ENCODE measurements at places on chromosomes 2 and 18.
A peak's percentile ranks its signal among the peaks of the same experiment; 100 is the strongest.

- no peak for DNase-seq
Observed at GRCh38 chr2:118834440-118834810, 13.0 kb downstream of the EN1 start.

DNA sequence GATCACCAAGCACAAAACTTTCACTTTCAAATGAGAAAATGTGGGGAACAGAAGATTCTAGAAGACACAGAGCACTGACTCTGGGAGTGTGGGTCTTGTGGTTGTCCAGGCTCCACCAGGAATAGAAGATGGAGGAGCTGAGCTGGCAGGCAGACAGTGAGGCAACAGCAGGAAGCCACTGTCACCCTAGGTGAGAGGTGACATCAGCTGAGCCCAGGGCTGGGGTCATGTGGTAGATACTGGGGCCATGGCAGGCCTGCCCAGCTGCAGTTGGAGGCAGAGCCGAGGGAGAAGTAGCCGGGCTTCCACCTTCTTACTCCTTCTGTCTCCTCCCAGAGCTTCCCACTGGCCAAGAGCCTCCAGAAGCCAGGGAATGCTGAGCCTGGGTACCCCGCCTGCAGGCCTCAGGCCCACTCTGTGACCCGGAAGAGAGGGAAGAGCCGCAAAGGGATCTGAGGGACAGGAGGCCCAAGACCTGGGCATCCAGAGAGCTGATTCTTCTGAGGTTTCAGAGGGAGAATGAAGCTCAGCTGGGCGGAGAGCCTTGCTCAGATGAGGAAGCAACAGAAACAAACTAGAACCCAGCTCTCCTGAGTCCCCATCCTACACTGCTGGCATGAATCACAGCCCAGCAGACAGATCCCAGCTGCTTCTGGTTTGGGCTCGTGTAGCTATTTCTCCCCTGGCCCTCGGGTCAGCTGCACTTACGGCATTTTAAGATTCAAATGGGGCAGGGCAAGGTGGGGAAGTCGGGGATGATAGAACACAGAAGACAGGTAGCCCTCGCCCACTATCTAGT lies 39.8 kb upstream of the ASAP2 start:
- peak; percentile 36 for DNase-seq

DNA sequence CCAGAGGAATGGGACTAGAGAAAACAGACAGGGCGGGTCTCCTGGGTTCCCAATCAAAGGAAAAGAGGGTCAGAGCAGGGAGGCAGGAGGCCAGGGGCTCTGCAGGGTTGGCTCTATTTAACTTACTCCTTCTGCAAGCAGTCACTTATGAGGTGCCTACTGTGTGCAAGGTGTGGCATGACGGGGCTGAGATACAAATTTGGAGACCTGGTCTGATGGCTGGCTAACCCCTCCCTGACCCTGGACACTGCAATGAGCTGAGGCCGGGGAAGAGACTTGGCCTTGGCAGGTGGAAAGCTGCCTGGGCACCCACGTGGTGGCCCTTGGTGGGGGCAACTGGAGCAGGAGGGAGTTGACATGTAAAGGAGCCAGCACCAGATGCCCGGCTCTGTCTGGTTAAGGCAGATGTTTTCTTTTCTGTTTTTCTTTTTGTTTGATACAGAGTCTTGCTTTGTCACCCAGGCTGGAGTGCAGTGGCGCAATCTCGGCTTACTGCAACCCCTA lies 148.5 kb upstream of the GATA6 start:
- DNase-seq, result no peak

- no peak for DNase-seq
Observed at GRCh38 chr2:134087371-134087921, 166.4 kb upstream of the MGAT5 start.

- DNase-seq, result no peak
Observed at GRCh38 chr2:85909005-85909404, 20.2 kb upstream of the ST3GAL5 start.

- no peak for DNase-seq
Observed at GRCh38 chr2:137262594-137262993, 497.2 kb downstream of the THSD7B start.

DNA sequence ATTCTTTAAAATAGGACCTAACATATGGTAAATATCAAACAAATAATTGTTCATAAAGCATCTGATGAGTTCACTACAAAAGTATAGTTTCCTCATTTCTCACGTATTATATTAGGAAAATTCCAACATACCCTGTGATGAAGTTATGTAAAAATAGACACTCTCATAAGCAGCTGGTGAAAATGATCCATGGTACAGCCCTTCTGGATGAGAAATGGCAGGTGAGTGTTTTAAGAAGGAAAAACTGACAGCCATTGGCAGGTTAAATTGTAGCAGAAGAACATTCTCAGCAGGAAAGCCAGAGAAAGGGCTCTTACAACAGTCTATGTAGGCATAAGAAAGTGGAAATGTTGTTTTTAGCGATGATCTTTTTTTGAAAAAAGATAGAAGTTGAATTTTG lies 706.5 kb upstream of the FSHR start:
- DNase-seq, result no peak

- DNase-seq, result no peak
Observed at GRCh38 chr2:188495969-188496431, 204.3 kb downstream of the GULP1 start.

- DNase-seq, result peak; percentile 15
Observed at GRCh38 chr2:42009657-42010580, 37.9 kb upstream of the PKDCC start.

DNA sequence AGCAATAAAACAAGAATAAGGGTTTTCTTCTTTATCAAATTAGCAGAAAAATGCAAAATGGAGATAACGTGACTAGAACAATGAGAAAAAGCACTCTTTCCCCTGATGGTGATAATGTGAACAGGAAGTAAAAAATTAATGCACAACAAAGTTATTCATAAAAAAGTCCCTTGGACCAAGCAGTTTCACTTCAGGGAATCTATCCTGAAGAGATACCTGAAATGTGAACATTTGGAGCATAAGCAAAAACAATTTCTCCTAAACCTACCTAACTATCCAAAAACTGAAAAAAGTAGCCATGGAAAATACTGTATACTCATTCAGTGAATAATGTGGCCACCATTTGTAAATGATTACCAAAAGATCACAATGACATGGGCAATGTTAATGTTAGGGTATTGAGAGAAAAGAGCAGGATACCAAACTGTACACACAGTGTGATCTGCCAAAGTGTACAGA lies 48.7 kb downstream of the TRIP12 start:
- no peak for DNase-seq

DNA sequence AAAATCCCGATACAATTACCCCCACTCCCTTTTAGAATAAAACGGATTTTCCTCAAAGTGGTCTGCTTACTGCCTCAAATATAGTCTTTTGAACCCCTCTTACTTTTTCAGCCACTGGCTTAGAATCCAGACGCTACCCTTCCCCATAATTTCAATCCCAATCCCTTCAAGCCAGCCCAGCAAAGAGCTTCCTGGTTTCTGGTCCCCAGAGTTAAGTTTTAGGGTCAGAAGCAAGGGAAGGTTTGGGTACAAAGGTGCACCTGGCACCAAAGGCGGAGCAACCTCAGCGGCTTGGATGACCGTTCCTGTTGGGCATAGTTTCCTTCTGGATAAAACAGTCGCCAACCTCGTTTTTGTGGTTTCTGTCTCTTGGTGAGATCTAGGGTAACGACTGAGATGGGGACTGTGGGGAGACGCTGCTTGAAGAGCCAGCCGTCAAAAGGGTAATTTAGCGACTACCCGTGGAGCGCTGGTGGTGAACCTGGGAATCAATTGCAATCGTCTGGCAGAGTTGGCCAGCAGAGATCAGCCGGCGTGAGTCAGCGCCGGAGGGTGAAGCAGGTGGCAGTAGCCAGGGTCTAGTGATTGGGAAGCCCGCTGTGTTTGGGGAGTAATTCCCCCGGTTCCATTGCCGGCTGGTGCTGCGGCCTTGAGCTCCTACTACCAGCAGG lies 1.6 kb downstream of the FEV start:
- DNase-seq, result peak; percentile 5

DNA sequence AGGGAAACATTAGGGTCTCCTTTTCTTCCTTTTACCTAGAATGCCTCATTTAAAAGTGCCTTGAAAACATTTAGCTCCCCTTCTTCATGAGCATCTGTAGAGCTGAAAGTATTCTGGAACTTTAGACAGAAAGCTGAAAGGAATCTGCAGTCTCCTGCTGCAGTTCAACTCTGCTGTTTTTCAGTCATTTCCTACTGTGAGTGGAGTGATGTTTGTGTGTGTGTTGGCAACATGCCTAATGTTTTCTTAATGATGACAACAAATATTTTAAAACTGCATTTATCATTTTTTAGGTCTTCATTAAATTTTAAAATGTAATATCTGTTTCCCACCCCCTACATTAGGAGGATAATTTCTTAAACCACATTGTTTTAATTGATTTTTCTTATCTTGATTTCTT lies 66.6 kb downstream of the TWSG1 start:
- DNase-seq, result no peak

- no peak for DNase-seq
Observed at GRCh38 chr2:181319286-181319685, 137.9 kb upstream of the ITGA4 start.

- peak; percentile 15 for DNase-seq
Observed at GRCh38 chr2:59693231-59693959, 860.1 kb downstream of the BCL11A start.

GRCh38 chr2:18516112-18516511 lies 44.3 kb downstream of the RDH14 start:
- no peak for DNase-seq

- DNase-seq, result peak; percentile 18
Observed at GRCh38 chr2:174158003-174158402, 90.3 kb downstream of the OLA1 start.

DNA sequence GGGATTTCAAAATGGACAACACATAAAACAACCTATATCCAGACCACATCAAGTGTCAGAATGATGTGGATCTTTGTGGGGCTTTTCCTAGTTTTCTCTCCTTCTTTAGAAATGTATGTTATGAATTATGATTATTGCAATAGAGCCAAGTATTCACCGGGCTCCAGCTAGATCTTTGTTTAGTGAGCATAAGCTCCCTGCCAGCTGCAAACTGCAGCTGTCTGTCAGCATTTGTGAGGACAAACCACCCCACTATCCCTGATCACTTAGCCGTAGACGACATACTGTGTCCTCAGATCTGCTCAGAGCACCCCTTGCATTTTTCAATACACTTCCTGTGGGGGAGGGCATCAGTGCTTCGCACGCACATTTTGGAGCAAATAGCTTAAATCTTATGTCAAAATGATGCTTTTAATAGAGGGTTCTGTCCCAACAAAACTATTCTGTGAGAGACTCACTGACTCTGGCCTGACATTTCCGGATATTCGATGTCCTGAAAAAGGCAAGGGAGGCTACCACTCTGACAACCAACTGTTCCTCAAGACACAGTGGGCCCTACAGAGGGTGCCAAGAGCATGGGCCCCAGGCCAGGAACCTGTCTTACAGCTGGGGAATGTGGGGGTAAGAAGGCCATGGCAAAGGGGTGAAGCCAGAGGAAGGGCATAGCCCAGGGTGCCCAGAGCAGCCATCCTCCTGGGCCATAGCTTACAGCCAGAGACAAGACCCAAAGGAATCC lies 346.0 kb downstream of the ARHGAP15 start:
- DNase-seq, result no peak

DNA sequence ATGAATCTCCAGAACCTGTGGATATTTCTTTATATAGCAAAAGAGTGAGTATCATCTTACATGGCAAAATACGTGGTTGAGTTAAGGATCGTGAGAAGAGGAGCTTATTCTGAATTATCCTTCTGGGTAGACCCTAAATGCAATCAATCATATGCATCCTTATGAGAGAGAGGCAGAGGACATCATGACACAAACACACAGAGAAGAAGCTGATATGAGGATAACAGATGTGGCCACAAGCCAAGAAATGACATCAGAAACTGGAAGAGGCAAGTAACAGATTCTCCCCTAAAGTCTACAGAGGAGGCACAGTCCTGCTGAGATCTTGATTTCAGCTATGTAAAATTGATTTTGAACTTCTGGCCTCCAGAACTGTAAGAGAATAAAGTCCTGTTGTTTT lies 730.2 kb upstream of the ZNF804A start:
- no peak for DNase-seq

DNA sequence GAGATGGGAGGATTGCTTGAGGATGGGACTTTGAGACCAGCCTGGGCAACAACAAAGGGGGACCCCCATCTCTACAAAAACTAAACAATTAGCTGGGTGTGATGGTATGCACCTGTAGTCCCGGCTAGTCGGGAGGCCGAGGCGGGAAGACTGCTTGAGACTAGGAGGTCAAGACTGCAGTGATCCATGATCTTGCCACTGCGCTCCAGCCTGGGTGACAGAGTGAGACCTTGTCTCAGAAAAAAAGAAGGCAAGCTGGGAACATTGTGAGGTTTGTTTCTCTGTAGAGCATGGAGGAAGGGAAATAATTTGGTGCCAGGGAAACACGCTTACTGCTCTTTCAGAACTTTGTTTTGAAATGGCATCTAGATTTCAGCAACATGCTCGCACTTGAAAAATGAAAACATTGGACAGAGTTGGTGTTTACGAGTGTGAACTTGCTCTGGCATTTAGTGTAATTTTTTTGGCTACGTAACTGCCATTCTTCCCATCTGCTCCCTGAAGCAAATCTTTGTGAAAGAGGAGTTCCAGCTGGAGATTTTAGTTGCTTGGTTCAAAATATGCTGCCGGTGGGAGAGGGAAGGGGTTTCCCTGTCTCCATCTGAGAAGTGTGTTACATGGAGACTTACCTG lies 125.6 kb upstream of the DLX2 start:
- DNase-seq, result no peak

DNA sequence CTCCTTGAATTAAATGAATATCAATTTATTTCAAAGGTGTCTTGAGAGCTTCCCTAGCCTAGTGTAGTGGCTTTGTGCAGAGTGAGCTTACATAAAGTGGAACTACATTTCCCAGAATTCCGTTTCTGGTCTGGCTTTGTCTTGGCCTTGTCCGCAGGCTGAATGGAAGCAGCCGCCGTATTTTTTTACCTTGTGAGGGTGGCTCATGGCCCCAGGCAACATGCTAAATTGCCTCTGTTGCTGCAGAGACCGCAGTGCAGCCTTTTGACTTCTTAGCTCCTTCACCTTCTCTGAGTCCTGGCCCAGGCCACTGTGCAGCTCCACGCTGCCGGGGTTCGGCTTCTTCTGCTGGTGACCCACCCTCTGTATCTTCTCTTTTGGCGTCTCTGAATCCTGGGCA lies 114.8 kb upstream of the SLC38A11 start:
- no peak for DNase-seq

DNA sequence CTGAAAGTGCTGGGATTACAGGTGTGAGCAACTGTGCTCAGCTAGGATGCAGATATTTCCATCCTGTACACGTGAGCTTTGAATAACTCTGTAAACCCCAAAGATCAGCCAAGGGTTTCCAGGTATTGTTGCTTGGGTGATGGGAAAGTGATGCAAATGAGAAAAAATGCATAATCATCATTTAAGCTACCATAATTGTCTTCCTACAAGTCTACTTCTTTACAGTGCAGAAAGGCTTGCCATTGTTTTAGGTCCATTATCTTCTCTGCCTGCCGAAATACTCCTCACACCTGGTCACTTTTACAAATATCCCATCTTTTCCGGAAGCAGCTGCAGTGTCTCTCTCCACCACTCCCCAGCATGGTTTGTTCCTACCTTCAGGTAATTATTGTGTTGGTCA lies 259.8 kb upstream of the CCDC68 start:
- DNase-seq, result no peak

GRCh38 chr2:152031747-152032306 lies 67.0 kb downstream of the CACNB4 start:
- DNase-seq, result no peak

GRCh38 chr2:172856606-172857005 lies 121.0 kb downstream of the RAPGEF4 start:
- DNase-seq, result no peak

- DNase-seq, result no peak
Observed at GRCh38 chr2:16623564-16624435, 41.8 kb downstream of the CYRIA start.

Data from MV-4-11 (cell line).